BE2C (cell line): ENCODE measurements at places on chromosomes 7 and 10.

GRCh38 chr10:102752934-102753664, 9.4 kb downstream of the WBP1L start:
- peak; percentile 33 for DNase-seq

DNA sequence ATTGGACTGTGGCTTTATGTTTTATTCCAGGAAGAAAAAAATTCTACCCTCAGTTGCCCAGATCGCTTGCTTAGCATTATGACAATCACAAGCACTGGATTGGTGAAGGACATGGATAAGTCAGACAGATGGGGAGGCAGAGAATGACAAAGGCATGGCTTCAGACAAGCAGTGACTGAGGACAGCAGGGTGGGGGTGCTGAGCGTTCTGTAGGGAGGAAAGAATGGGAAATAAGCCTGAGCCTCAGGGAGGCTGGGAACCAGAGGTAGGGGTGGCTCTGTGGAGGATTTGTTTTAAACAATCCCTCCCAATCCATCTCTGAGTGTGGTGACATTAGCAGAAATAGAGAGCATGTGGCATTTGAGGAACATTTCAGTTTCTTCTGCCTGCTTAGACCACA, 896.9 kb downstream of the CCSER2 start:
- DNase-seq = no peak

DNA sequence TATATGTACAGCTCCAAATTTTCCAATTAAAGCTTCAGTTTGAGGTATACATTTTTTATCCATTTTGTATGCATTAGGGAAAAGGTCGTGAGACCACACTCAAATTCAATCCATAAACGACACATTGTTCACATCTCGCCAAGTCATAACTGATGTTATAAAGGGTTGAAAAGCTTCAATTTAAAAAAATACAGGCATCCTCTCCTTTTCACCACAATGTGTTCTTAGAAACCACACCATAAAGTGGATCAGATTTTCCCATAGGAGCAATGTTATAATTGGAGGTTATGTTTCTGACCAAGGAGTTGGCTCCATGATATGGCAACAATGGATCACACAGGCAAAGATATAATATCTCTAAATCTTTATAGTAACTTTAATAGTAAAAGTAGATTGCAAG, 663.6 kb downstream of the PARD3 start:
- no peak for DNase-seq

DNA sequence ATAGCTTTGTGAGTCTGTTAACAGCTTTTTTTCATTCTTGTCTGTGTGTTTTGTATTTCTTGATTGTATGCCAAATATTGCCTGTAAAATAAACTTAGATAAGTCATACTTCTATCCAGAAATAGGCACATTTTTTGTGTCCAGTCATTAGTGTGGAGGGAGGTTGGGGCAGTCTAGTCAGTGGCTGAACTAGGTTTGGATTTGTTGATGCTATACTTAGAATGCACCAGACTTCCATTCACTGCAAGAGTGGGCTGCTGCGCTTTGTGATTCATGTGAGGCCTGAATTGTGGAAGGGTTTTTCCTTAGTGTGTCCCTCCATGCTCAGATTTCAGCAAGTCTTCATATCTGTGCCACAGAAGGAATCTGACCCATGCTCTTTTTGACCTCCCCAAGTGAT, 50.0 kb downstream of the TRUB1 start:
- DNase-seq = no peak

- peak; percentile 86 for DNase-seq
Observed at GRCh38 chr10:103554488-103555324, 61.2 kb downstream of the NEURL1 start.

GRCh38 chr10:85433248-85433647, 933.3 kb downstream of the GRID1 start:
- no peak for DNase-seq

DNA sequence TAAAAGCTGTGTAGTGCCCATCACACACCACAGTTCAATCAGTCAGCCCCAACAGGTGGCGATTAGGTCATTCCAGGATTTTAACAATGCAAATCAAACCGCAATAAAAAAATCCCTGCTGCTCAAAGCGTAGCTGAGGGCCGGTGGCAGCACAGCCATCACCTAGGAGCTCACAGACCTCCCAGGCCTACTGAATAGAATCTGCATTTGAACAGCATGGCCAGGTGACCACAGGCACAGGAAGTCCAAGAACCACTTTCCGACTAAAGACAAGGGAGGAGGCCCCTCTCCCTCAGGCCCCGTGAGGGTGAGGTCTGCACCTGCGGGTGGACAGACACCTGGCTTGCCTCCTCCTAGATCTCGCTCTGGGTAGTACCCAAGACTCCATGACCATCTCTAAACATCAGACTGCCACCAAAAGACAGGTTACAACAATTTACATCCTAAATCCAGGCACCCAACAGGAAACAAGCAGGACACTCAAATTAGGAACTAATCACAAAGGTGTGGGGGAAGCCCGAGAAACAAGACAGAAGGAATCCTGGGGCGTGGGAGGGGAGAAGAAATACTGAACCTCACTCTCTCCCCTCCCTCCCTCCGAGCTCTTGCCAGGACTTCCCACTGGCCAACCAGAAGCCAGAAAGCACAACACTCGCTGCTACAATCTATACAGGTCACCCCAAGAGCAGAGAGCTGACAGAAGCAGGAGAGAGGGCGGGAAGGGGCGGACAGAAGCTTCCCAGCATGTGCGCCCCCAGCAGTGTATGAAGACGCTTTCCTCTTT, 19.2 kb downstream of the GNA12 start:
- no peak for DNase-seq
